ENCODE measurements at places on chromosomes 5 and 9. TPM values are rescaled to one million over a fixed set of nuclear protein-coding genes. Genes with fewer than 3 reads are reported as not detected.

GRCh38 chr5:2186472-2187015 is 303.8 kb upstream of the IRX4 start:
- DNase-seq = no peak

GRCh38 chr5:111425205-111425604 is 87.1 kb downstream of the STARD4 start:
- DNase-seq = no peak

LCN9 gene
- not detected for total RNA-seq

DNA sequence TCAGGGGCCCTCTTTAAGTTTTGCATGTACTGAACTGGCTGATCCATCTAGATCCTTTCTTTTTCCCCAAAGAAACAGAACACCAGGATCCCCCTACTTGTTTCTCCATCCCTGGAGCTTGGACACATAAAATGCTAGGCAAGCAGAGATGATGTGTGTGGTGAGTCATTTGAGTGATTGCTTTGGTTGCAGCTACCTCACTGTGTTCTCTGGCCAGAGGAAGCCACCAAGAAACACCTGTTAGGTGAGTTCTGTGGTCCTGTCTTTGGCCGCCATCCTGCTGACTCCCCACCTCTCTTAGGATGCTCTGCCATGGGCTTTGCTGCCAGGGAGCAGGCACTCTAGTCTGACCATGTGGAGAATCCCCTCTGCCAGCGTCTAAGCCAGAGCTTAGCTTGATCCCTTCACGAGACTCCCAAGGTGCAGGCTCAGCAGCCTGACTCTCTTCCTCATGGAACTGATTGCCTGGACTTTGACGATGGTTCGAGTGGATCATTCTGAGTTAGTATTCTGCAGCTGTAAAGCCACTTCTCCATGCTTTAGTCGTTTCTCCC is 27.3 kb upstream of the DENND1A start:
- no peak for DNase-seq

DNA sequence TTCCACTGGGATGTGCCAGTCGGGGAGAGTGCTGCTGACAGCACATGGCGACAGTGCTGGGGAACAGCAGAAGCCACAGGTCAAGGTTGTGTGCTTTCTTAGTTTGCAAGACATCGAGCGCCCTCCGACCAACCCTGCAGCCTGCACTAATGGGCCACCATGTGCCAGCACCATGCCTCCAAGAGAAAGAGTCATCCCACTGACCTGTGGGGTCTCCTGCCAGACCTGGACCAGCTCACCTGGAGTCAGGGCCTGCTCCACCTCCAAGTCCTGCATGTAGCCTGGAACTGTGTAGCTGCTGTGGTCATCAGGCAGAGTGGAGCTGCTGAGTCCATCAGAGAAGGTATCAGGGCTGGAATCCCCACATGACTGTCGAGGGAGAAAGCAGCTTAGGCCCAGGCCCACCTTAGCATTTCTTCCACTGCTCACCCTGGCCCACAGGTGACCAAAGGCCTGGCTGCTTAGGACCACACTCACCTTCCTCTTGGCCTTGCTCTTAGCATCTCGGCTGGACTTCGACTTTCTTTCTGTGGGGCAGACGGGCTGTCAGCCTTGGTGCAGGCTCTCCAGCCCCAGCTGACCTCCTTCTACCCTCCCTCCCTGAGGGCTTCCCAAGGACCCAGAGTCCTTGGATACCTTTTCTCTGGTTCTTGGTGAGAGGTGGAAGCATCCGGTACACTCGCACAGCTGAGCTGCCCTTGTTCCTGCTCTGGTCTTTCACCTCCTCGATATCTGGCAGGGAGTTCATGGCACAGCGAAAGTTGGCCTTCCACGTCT is 4.1 kb downstream of the IRF1 start:
- no peak for DNase-seq

GRCh38 chr9:84993105-84993504 is 323.6 kb downstream of the NTRK2 start:
- DNase-seq = no peak

GRCh38 chr9:91085517-91086291 is 276.0 kb downstream of the AUH start:
- no peak for DNase-seq

NR4A3 gene
- 22.4 TPM for total RNA-seq

GPX3 gene
- 461 TPM for total RNA-seq

GRCh38 chr9:710951-711745 is 130.3 kb upstream of the DMRT1 start:
- no peak for DNase-seq

DNA sequence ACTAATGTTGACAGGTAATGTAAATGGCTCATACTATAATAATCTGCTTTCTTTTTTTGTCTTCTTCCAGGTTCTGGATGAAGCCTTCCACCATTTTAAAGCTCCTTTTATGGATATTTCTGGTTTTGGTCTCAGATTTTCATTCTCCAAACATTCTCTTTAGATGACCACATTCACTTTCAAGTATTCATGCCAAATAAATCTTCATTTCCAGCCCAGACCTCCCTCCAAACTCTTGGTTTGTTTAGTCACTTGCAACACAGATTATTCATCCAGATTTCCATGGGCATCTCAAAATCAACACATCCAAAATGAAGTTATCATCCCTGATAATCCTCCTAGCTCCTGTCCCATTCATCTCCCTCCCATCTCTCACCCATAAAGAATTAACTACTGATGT is 40.3 kb upstream of the SVEP1 start:
- DNase-seq = no peak

- no peak for DNase-seq
These were observed 5.9 kb downstream of the FKBP15 start for GRCh38 chr9:113215132-113215531.

CCDC152 gene
- total RNA-seq = 1.0 TPM

DNA sequence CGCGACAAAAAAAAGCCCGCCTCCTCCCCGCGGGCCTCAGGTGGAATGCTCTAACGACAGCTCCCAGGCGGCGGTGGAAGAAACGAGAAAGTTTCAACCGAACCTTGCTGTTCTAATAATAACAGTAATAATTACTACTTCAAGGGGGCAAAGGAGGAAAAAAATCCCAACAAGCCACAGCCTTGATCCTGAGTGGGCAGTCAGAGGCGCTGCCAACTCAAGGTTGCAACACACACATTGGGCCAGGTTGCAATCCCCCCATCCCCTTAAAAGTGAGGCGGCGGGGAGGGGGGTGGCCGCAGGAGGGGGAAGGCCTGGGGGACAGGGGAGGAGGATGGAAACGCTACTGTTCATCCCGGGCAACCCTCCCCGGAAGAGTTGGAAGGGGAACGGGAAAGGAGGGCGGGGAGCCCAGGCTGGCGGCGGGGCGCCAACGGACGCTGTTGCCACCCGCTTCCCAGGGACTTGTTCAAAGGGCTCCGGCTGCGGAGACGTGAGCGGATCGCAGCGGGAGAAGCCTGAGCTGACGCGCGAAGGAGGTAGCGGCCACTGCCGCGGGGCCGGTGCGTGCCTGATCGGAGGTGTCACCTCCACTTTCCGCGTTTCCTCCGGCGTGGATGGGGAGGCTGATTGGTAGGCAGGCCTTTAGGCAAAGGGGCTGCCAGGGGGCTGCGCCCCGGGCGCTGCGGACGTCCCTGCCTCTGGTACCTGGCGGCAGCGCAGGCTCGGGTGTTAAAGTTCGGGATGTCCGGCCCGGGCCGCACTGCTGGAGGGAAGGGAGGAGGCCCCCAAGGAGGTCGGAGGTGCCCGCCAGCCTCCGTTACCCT is 647 bp downstream of the SMARCA2 start:
- DNase-seq = peak; percentile 80

SLC25A48 gene
- not detected for total RNA-seq

GRCh38 chr9:121725008-121725775 is 73.8 kb downstream of the DAB2IP start:
- DNase-seq = peak; percentile 95

GRCh38 chr9:122374885-122375420 is 4.1 kb downstream of the PTGS1 start:
- DNase-seq = peak; percentile 87

DNA sequence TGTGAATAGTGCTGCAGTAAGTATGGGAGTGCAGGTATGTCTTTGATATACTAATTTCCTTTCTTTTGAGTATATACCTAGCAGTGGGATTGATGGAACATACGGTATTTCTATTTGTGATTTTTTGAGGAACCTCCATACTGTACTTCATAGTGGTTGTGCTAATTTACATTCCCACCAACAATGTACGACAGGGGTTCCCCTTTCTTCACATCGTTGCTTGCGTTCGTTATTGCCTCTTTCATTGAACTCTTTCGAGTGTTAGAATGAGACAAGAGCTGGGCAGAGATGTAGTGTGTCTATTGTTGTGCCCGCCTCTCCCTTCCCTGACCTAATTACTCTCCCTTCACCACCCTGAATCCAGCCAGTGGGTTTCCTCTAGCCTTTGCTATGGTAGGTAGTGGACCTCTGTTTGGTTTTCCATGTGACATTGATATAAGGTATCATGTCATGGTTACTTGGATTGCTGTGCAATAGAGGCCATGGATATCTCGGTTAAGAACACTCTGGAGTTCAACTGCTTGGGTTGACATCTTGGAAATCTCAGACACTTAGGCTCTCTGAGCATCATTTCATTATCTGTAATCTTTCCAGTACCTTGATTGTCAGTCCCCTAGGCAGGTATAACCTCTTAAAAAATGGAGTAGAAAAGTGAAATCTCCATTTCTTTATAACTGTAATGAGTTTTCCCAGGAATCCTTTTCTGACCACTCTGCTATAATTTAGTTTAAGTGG is 19.5 kb downstream of the AOPEP start:
- DNase-seq = no peak

GRCh38 chr5:149614034-149614907 is 33.0 kb downstream of the ARHGEF37 start:
- no peak for DNase-seq

DOCK8 gene
- total RNA-seq = 2.4 TPM

- no peak for DNase-seq
These were observed 694 bp upstream of the PLIN2 start for GRCh38 chr9:19127871-19128500.
